NCI-H1417 treated with DMSO at 0.1 percent for 48 hours (cell line): ENCODE measurements at places on chromosomes 16 and 17.

DNA sequence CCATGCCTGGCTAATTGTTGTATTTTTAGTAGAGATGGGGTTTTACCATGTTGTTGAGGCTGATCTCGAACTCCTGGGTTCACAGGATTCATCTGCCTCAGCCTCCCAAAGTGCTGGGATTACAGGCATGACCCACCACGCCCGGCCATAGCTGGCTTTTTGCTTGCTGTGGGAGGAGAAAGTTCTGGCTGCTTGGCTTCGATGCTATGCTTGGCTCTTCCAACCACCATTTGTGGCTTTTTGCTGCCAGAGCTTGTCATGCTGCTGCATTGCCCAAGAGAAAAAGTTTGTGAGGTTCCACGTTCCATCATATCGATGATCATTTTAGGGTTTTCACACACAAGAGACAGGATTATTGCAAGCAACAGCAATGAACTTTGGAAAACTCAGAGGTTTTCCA, 16.2 kb downstream of the BMERB1 start:
- no peak for DNase-seq

GRCh38 chr17:56424543-56425044, 168.9 kb upstream of the NOG start:
- no peak for DNase-seq

DNA sequence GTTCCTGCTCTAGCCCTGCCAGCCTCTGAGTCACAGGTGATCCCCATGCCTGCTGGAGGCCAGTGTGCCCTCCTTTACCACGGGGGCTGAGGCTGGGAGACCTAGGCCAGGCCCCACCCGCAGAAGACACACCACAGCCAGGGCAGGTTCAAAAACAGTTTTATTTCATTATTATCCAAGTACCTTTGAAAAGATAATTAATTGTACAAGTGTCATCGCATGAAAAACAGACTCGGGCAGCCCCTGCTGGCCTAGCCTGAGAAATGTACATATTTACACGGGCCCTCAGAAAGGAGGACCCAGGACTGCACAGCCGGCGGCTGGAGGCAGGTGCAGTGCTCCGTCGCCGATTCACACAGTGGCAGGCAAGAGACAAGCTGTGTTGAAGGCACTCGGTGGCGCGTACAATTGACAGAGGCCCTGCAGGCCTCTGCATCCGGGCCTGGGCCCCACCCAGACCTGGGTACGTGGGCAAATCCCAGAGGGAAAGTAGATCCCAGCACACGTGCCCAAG, 4.4 kb downstream of the PDIA2 start:
- DNase-seq: peak; percentile 16

GRCh38 chr16:12336141-12336540, 359.6 kb downstream of the SNX29 start:
- no peak for DNase-seq

- DNase-seq: no peak
Measured at GRCh38 chr16:72969146-72969545, 78.8 kb downstream of the ZFHX3 start.

DNA sequence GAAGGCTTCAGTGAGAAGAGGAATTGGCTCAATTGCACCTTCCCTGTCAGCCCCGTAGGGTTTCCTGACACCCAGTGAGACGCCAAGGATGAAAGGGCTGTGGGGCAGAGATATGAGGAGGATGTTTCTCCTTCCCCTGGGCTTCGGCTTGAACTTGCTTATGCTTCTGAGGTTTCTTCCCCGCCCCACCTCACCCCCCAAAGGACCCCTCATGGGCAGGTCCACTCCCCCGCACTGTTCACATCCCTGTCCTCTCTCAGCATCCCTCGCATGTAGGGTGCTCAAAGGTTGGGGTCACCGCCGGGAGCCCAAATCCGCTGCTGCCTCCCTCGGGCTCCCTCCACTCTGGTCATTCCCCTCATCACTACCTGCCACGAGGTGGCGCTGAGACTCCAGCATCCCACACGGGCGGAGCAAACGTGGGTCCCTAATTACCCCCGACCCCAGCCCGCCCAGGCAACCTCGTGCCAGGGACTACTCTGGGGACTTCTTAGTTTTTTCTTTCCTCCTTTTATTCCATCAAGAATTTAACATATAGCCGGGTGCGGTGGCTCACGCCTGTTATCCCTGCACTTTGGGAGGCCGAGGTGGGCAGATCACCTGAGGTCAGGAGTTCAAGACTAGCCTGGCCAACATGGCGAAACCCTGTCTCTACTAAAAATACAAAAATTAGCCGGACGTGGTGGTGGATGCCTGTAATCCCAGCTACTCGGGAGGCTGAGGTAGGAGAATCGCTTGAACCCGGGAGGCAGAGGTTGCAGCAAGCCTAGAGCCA, 3.3 kb upstream of the TRARG1 start:
- no peak for DNase-seq
